Osteoblast (primary cell): ENCODE measurements at places on chromosomes 1 and 21.

DNA sequence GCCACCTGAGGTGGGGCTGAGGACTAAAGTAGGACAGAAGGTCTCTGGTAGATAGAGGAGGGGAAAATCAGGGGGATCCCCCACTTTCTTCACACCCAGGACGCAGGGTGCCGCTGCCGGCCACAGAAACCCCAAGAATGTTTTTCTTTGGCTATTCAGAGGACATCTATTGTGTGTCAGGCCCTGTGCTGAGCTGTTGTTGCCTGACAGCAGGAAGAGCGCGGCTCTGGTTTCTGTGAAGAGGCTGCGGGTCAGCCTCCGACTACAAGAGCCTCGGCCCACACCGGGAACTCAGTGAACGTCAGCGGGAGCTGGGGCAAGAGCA lies 407 bp upstream of the PIGV start:
- peaks cover 11% of the 10 kb centered on the region for H3K36me3 ChIP-seq
- H3K27me3 ChIP-seq: no peaks in the 10 kb centered on the region
- no peak for DNase-seq

GRCh38 chr1:203475012-203475981 lies at the start of gene PRELP:
TSS of gene PRELP (plus strand) at chr1:203475806. CDS start at chr1:203483185, 7,379 bp downstream.
- peak within 1 kb of the TSS; percentile 15 for H3K4me3 ChIP-seq
- no peaks in the 10 kb centered on the region for H3K36me3 ChIP-seq
- H3K27ac ChIP-seq: no peak within 1 kb of the TSS
- H3K4me1 ChIP-seq: peaks cover 23% of the 10 kb centered on the region
- peaks cover 2% of the 10 kb centered on the region for H3K27me3 ChIP-seq
- DNase-seq: peak; percentile 92

DNA sequence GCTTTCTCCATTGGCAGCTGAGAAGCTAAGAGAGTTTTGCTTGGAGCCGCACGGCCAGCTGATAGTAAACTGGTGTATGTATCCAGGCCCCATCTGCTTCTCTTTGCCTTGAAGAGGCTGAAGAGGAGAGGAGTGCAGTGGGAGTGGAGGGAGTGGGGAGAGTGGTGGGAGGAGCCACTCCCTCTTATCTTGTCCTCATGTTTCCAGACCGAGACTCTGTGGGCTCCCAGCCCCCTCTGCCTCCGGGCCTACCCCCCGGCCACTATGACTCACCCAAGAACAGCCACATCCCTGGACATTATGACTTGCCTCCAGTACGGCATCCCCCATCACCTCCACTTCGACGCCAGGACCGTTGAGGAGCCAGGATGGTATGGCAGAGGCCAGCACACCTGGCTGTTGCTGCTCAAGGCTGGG lies 6.0 kb upstream of the LRRC71 start:
- no peaks in the 10 kb centered on the region for H3K27me3 ChIP-seq
- H3K27ac ChIP-seq: peak overlapping the region; percentile 23
- H3K4me1 ChIP-seq: peaks cover 24% of the 10 kb centered on the region
- peaks cover 60% of the 10 kb centered on the region for H3K36me3 ChIP-seq

GRCh38 chr1:248852481-248853405 lies 6.1 kb downstream of the ZNF692 start:
- no peak overlapping the region for H3K4me3 ChIP-seq
- H3K27me3 ChIP-seq: no peaks in the 10 kb centered on the region
- peaks cover 51% of the 10 kb centered on the region for H3K36me3 ChIP-seq
- peak; percentile 97 for DNase-seq

DNA sequence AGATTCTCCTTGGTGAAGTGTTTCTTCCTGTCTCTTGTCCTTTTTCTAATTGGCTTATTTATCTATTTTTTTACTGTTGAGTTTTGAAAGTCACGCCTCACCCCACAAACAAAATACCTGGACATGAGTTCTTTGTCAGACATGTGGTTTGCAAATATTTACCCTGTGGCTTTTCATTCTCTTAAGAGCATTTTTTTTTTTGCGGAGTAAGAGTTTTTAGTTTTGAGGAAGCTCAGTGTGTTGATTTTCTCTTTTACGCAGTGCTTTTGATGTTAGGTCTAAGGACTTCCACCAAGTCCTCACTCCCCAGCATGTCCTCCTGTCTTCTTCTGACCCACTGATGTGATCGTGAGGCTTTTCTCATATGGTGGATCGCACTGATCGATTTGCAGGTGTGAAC lies 7.6 kb downstream of the DFFB start:
- no peaks in the 10 kb centered on the region for H3K27me3 ChIP-seq
- H3K27ac ChIP-seq: no peak overlapping the region
- H3K4me1 ChIP-seq: no peaks in the 10 kb centered on the region

DNA sequence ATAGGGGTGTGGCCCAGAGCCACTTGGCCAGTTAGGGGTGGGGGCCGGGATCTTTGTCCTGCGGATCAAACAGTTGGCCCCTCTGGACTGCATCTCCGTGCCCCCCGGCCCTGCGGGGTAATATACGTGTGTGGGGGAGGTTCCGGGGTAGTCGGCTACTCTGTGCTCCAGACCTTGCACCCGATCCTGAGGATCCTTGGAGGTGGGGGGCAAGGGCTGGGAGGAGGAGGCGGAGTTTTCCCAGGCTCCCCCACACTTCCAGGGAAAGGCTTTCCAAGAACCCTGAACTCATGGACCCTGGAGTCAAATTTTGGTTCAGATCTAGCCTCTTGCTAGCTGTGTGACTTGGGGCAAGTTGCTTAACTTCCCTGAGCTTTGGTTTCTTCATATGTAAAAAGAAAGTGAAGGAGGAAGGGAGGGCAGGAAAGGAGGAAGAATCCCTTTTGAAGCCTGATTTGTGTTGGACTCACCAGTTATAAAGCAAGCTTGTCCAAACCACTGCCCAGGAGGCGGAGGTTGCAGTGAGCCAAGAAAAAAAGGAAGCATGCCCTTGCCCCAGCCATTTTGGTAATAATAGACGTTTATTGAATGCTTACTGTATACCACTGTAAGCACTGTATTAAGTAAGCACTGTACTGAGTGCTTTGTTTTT lies 686 bp downstream of the MIIP start:
- H3K4me1 ChIP-seq: peaks cover 8% of the 10 kb centered on the region
- H3K4me3 ChIP-seq: peak overlapping the region; percentile 93
- no peaks in the 10 kb centered on the region for H3K27me3 ChIP-seq
- DNase-seq: peak; percentile 78
- H3K27ac ChIP-seq: peak overlapping the region; percentile 68

GRCh38 chr1:153796786-153797659 lies 21.8 kb downstream of the SLC27A3 start:
- no peak overlapping the region for H3K27ac ChIP-seq
- no peaks in the 10 kb centered on the region for H3K27me3 ChIP-seq
- H3K4me3 ChIP-seq: no peak overlapping the region
- peaks cover under 1% of the 10 kb centered on the region for H3K4me1 ChIP-seq

DNA sequence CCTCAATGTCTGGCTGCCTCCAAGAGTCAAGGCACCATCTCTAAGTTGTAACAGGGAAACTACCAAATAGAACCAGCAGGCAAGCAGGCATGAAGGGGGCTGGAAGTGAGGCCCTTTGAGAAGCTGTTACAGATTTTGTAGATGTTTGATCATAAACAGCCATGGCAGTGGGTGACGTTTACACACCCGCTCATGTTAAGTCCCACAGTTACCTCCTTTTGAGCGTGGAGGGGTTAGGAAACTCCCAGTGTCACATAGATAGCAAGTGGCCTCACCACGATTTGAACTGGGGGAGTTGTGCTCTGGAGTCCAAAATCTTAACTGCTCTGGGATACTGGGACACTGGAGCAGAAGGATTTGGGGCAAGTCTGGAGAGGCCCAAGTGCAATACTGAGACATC lies 192.4 kb downstream of the HIVEP3 start:
- H3K4me1 ChIP-seq: peaks cover 4% of the 10 kb centered on the region
- H3K36me3 ChIP-seq: no peaks in the 10 kb centered on the region
- H3K27me3 ChIP-seq: no peaks in the 10 kb centered on the region

DNA sequence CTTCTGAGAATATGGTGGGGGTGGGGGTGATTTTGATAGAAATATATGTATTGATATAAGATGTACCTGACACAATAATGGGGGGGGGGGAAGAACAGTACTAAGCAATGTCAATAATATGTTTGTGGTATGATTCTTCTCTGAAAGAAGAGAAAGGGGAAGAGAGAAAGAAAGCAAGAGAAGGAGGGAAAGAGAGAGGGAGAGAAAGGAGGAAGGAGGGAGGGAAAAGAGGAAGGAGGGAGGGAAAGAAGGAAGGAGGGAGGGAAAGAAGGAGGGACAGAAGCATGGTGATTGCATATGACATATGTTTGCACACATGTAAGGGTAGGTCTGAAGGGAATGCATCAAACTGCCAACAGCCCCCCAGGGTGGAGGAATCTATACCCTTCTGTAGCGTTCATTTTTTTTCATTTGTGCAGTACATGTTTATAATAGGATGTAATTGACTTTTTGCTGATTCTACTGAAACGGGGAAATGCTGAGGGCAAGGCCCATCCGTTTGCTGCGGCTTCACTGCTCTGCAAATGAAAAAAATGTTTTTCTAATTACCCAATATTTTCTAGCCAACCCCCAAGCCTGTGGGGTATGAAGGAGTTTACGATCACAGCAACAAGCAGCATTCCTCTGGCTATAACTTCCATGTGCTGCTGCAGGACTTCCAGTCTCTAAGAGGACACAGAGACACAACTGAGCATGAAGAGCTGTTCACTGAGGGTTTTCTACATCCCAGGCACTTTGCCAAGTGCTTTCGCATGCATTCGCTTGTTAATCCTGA lies 119.3 kb upstream of the ZC3H12A start:
- H3K27me3 ChIP-seq: no peaks in the 10 kb centered on the region
- no peak for DNase-seq

DNA sequence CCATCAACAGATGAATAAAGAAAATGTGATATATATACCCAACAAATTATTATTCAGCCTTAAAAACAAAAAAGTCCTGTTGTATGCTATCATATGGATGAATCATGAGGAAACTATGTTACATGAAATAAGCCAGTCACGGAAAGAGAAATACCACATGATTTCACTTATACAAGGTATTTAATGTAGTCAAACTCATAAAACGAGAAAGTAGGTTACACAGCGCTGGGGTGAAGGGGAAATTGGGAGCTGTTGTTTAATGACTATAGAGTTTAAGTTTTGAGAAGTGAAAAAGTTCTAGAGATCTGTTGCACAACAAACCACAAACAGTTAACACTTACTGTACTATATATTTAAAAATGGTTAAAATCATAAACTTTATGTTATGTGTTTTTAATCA lies 58.5 kb downstream of the SLC25A24 start:
- DNase-seq: no peak
- H3K27ac ChIP-seq: peak overlapping the region; percentile 1
- peaks cover 29% of the 10 kb centered on the region for H3K36me3 ChIP-seq
- no peak overlapping the region for H3K4me3 ChIP-seq
- no peaks in the 10 kb centered on the region for H3K27me3 ChIP-seq

- no peak for DNase-seq
- H3K4me1 ChIP-seq: peaks cover 24% of the 10 kb centered on the region
- no peak overlapping the region for H3K4me3 ChIP-seq
- H3K36me3 ChIP-seq: no peaks in the 10 kb centered on the region
- no peaks in the 10 kb centered on the region for H3K27me3 ChIP-seq
- no peak overlapping the region for H3K27ac ChIP-seq
These were observed 49.8 kb downstream of the COLGALT2 start for GRCh38 chr1:183987593-183988318.

DNA sequence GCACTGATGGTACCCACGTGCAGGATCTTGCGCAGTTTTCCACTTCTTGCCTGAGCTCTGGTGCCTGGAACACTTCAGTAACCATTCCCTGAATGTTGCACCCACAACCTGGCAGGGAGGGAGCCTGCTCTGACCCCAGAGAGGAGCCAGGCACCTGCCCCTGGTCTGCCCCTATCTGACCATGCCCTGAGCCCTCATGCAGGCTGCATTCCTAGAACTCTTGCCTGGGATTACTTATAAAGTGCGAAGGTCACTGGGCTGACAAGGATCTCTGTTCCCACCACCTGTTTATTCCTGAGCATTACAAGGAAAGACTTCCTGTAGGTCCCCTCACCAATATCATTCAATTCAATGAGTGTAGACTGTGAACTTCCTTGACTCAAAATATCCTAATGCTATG lies 191.9 kb upstream of the FMN2 start:
- DNase-seq: no peak
- no peaks in the 10 kb centered on the region for H3K36me3 ChIP-seq
- H3K27me3 ChIP-seq: peaks cover 6% of the 10 kb centered on the region
- no peaks in the 10 kb centered on the region for H3K4me1 ChIP-seq
- no peak overlapping the region for H3K27ac ChIP-seq
- no peak overlapping the region for H3K4me3 ChIP-seq

- peak; percentile 91 for DNase-seq
- no peaks in the 10 kb centered on the region for H3K36me3 ChIP-seq
- peaks cover 17% of the 10 kb centered on the region for H3K4me1 ChIP-seq
These were observed at the start of gene MAN1A2 for GRCh38 chr1:117367046-117368025. TSS of gene MAN1A2 (plus strand) at chr1:117367449. CDS start at chr1:117368184, 735 bp downstream.

DNA sequence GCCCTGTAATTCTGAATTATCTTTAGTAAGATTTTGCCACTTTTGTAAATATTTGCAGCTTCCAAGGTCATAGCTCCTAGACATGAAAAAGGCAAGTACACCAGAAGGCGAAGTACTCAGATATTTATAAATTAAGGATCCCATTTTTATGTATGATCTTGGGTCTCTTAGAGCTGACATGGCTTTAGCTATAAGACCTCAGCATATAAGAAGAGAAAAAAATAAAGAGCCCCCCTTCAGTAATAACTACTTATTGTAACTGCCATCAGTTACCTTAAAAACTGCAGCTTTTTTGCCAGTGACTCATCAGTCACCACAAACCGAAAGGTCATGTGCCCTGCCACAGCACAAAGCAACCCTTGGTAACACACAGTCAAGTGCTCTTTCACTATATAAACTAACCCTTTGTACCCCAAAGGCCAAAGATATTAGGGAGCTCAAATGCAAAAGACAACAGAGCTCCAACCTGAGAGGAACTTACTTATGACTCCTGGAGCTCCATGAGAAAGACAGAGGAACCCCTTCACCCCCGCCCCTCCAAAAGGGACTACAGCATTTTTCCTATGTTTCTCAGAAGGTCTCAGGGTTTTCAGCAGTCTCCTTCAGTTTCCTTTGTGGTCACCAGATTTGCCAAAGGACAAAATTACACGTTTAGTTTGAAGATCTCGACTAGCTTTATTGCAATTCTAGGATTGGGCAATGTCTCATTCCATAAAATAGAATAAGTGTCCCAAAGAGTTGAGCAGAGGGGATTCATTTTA lies 219.8 kb upstream of the DUSP10 start:
- peak overlapping the region; percentile 66 for H3K27ac ChIP-seq
- no peak overlapping the region for H3K4me3 ChIP-seq

DNA sequence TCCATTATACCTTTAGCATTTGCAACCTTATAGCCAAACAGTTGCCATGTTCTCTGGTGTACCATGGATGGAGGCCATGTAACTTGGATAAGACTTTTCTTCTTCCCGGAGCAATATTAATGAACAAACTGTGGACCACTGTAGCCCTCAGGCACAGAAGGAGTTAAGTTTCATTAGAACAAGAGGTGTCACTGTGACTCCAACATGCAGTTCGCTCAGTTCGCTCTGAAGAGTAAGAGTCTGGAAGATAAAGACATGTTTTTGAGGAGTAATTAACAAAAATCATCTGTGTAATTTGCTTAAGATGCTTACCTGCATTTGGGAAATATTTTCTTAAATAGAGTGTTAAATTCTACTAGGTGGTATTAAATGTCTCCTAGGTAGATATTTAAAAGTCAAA lies 4.1 kb downstream of the KIF26B start:
- no peak overlapping the region for H3K4me3 ChIP-seq
- no peak overlapping the region for H3K27ac ChIP-seq
- DNase-seq: no peak
- no peaks in the 10 kb centered on the region for H3K36me3 ChIP-seq
